ENCODE measurements at places on chromosomes 2 and 18. TPM values are rescaled to one million over a fixed set of nuclear protein-coding genes. Genes with fewer than 3 reads are reported as not detected.

GRCh38 chr2:154455866-154456265 is 242.6 kb upstream of the KCNJ3 start:
- no peak overlapping the region for H3K27ac ChIP-seq
- H3K4me1 ChIP-seq, result peaks cover 6% of the 10 kb centered on the region
- DNase-seq, result no peak
- no peaks in the 10 kb centered on the region for H3K36me3 ChIP-seq

DNA sequence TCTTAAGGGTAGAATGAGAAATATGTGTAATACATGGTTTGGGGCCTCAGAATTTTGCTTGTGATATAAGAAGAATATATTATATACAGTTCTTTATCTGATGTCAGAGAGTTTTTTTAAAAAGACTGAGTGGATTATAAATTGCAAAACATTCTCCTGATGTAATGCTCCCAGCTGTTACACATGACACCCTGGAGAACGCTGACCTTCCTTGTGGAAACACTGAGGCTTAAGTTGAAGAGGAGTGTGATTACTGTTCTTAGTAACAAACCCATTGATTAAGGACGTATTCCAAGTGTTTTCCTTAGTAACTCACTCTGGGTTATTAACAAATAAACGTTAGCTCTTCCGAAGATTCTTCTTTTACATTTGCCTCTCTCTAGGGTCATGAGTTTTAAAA is 1069.3 kb upstream of the CNTNAP5 start:
- H3K27ac ChIP-seq, result no peak overlapping the region
- H3K4me1 ChIP-seq, result no peaks in the 10 kb centered on the region

DNA sequence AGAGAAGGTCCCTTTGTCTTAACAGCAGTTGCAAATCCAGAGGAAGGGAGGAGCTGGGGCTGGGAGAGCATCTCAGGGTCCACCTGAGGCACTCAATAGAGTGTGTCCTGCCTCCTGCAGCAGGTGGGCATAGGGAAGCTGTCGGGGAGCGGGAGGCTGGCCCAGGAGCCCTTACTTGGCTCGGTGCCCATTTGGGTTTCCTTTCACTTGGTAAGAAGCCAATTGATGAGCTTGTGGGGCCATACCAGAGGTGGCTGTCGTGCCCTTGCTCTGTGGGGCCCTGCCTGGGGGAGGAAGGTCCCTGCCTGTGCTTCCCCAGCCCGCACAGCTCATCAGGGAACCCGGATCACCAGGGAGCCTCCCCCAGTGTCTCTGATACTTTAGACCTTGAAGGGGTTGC is 229.7 kb downstream of the DYSF start:
- DNase-seq, result no peak
- H3K4me1 ChIP-seq, result no peaks in the 10 kb centered on the region
- no peak overlapping the region for H3K27ac ChIP-seq
- H3K36me3 ChIP-seq, result peaks cover 25% of the 10 kb centered on the region
- no peak overlapping the region for H3K4me3 ChIP-seq

DNA sequence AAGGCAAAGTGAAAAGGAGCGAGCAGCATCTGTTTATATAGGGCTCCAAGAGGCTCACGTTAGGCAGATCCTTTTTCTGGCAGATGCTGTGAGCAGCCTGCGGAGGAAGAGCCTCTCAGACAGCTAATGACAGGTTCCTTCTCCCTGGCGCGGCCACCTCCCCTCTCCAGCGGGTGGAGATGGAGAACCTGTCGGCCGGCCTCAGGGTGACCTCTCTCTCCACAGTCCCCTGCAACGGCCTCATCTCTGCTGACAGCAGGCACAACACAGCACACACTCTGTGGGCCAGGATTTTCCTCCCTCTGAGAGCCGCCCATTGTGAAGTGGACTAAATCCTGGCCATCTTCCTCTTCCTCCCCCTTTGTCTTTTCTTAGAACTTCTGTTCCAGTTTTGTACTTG is 119.8 kb downstream of the PRKCE start:
- H3K4me3 ChIP-seq, result no peak overlapping the region
- no peak overlapping the region for H3K27ac ChIP-seq

Gene DLGAP1
- total RNA-seq, result 0.17 TPM

Gene MYO5B
- total RNA-seq, result 5.4 TPM

Gene CNGA3
- not detected for total RNA-seq

Gene TACR1
- not detected for total RNA-seq
